ENCODE measurements at places on chromosomes 12 and 14.

- DNase-seq: no peak
Observed at GRCh38 chr12:58919231-58920101, 838 bp downstream of the LRIG3 start.

- DNase-seq: peak; percentile 50
Observed at GRCh38 chr12:121530600-121531355, 50.0 kb downstream of the KDM2B start.

- DNase-seq: no peak
Observed at GRCh38 chr12:85559536-85559935, 276.7 kb downstream of the RASSF9 start.

- no peak for DNase-seq
Observed at GRCh38 chr14:45089813-45090212, 5.9 kb downstream of the PRPF39 start.

GRCh38 chr12:50057896-50058670 is 687 bp downstream of the ASIC1 start:
- no peak for DNase-seq

DNA sequence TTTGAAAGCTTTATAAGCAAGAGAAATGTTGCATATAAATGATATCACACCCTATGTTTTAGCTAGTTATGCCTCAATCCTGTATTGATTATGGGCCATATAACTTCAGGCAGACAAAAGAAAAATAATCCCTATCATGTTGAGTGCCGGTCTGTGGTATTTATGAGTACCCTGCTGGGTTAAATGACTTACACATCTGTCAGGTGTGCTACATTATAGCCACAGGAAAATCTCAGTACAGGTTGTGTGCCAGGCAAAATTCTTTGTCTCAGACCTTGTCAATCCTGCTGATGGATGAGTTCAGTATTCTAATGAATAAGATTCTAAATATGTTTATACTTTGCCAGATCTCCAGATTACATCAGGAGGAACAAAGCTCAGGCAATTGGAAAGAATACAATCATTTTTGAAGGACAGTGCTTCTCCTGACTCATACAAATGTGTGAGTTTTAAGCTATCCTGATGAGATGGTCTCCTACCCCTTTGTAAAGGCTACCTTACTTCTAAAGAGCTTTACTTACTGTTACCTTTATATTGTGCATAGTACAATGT is 109.8 kb upstream of the FOXG1 start:
- no peak for DNase-seq

DNA sequence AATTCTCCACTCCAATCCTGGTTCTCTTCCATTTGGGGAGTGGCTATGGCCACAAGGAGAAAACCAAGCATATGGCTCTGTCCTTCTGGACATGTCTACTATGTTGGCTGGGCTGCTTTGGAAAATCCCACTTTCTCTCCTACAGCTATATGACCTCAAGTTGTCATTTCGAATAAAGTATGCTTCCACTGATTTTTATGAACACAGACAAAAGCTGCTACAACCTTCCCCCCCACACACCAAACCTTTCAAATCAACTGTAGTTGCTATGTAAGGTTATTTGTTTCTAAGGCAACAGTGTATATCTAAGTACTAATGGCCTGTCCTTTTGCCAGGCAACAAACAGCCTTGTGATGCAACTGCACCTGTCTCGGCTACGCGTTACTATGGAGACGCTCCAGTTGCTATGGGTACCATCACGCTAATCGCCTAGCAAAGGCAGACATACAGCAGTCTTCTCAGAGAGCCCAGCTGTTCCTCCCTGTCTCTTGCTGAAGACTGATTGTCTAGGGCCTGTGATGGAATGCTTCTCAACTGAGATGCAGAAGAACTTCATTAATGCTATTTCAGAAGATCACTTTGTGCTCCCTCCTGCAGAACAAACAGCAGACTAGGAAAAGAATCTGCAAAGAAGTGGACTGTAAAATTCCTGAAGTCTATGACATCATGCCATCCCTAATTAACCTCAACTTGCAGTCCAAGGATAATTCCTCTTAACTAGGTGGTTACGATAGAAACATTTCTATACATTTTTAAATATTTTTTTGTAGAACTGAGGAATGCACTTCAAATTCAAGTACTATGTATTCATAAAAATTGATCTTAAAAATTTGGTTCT is 67.6 kb downstream of the FOXN3 start:
- DNase-seq: no peak

- DNase-seq: no peak
Observed at GRCh38 chr12:53696655-53697331, 20.9 kb upstream of the ATP5MC2 start.

DNA sequence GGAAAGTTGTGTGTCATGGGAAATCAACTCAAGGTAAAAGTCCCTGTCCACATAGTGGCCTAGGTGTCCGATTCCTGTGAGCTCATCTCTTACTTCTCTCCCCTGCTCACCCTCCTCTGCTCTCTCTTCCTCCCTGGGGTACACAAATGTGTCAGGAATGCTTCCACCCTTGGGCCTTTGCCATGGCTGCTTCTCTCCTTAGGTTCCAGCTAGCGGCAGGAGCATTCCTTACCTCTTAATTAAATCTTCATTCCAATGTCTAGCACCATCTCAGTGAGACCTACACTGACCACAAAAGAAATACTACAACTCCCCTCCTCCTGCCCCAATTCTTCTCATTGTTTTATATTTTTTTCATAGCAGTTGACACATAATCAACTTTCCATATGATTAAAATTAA is 298.6 kb downstream of the PDZRN4 start:
- DNase-seq: no peak

GRCh38 chr14:51242545-51243490 is 2.8 kb downstream of the TMX1 start:
- DNase-seq: no peak

DNA sequence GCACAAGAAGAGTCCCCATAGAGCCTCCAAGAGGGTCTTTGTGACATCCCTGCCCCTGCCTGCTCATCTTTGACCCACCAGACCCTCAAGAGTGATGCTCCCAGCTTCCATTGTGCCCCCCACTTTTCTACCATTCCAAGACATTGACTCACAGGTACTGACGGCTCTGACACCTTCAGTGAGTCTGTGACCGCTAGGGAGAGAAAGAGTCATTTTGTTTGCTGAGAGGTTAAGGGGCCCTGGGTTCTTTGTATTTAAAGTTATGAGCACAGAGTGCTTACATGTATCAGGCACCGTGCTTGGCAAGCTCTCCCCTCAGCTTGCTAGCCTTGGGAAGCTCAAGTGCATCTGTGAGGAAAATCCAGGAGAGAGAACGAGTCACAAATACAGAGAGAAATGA is 7.1 kb upstream of the KRT82 start:
- no peak for DNase-seq

DNA sequence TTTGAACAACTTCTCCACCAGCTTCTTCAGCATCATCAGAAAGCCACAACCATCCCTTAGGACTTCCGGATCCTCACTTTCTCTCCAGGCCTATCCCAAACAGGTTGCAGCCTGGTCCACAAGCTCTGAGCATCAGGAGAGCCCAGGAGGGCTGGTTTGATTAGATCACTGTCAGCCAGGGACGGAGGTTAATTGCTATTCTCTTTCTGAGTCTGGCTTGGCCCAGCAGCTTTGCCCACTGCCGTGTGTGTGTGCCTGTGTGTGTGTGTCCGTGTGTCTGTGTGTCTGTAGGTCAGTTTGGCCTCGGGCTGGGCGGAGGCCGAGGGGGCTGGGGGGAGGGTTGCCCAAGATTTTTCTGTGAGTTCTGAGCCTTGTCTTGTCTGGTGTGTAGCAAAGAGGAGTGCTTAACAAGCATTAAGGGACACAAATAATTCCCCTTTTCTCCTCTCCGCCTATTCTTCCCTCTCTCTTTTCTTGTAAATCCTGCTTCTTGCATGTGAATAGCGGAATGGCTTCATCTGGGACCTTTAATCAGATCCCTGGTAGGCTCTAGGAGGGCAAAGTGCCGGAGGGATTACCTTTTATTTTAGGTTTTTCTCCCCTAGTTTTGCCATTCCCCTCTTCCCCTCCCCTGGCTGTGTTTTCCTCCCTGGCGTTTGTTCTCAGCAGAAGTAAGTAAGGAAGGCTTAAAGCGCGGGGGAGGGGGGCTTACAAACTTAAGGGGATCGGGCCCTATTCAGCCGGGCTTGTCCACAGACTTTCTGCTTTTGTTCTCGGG is 138.2 kb upstream of the LHX5 start:
- no peak for DNase-seq

DNA sequence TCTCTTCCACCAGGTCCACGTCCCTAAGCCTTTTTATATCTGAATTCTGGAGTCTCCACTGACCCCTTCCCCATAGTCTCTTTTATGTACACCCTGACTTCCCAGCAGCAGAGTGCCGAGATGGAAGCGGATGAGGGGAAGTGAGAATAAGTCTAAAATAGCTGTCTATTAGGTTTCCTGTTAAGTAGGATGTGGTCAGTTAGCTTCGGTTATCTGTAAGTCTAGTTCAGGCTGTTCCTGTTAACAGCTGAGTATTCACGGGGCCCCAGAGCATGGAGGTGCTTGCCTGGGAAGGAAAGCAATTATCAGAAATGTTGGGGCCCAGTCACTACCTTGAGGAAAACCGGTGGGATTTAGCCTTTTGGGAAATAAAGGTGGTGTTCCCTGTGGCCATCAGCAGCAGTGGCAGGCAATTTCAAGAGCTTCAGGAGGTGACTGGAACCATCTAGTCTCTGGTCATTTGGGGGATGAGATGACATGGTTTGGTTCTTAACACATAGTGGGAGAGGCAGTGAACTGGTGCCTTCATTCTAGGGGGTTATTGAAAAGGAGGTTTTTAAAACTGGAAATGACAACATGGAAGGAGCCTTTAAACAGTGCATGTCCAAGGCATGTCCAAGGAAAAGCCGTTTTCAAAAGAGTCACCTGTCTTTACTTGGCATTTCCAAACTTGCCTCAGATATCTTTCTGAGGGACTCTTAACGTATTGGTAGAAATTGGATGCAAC is 21.8 kb downstream of the CHST11 start:
- no peak for DNase-seq

DNA sequence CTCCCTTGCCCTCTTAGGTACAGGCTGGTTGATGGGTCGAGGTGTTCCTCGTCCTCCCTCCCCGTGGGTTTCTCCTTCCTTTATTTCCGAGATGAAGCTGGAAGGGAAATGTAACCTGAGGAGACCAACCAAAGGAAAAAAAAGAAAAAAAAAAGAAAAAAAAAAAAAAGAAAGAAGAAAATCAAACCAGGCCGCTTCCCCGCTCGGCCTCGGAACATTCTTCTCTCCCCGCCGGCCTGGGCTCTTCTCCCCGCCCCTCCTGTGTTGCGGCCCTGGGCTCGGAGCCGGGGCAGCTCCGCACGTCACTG is 1.6 kb upstream of the NFATC4 start:
- DNase-seq: no peak

- no peak for DNase-seq
Observed at GRCh38 chr12:80872053-80872452, 65.7 kb downstream of the LIN7A start.

- no peak for DNase-seq
Observed at GRCh38 chr12:57325395-57325794, 74.4 kb upstream of the STAC3 start.

DNA sequence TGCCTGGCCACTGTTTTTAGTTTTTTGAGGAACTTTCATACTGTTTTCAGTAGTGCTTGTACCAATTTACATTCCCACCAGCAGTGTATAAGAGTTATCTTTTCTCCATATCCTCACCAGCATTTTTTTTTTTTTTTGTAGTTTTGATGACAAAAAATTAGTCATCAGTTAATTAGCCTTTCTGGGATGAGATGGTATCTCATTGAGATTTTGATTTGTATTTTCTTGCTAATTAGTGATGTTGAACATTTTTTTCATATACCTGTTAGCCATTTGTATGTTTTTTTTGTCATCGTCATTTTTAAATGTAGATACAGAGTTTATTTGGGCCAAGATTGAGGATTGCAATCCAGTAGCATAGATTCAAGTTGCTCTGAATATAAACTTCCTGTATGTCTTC is 19.3 kb downstream of the TBC1D15 start:
- no peak for DNase-seq

DNA sequence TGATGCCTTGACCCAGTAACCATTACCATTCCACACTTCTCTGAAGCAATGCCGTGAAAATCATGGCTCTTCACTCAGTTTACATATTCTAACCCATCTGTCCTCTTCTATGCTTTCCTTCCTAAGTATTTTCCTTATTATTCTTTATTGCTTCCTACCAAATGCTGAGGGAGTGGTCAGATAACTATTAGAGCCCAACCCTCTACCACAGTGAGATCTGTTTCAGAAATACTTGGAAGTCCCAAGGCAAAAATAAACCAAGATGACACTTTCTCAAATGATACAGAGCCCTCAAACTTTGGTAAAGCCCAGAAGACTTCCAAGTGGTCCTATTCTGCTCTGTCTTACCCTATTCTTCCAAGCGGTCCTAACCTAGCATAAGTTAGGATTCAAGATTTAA is 68.0 kb downstream of the MED13L start:
- DNase-seq: no peak

DNA sequence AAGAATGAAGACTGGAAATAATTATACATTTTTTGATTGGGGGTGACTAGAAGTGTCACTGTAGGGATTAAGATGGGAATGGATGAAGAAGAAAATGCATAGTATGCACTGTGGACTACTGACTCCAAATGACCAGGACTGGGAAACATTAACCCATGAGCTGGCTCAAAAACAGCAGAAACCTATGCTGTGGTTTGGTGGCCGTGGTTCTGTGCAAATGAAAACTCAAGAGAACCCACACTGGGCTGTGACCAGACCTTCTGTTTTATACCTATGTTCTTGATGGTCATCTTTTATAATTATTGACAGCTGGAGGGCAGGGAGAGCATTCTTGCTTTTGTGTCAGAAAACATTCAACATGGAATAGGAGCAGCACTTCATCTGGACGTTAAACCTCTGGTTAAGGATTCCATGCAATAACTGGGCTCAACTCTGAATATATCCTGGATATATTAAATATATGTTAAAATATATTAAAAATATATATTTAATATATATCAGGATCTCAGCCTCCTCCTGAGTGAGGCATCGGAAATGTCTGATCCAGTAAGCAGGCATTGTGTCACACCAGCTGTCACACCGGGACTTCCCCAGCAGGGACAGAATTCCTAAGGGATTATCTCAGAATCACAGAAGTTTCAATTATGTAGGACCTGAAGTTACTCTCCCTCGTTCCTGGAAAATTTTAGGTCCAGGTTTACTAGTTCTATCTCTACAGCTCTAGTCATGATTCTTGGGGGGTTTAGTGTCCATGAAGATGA is 48.5 kb downstream of the BBS10 start:
- no peak for DNase-seq

- DNase-seq: no peak
Observed at GRCh38 chr12:107450541-107450940, 235.1 kb upstream of the PWP1 start.

DNA sequence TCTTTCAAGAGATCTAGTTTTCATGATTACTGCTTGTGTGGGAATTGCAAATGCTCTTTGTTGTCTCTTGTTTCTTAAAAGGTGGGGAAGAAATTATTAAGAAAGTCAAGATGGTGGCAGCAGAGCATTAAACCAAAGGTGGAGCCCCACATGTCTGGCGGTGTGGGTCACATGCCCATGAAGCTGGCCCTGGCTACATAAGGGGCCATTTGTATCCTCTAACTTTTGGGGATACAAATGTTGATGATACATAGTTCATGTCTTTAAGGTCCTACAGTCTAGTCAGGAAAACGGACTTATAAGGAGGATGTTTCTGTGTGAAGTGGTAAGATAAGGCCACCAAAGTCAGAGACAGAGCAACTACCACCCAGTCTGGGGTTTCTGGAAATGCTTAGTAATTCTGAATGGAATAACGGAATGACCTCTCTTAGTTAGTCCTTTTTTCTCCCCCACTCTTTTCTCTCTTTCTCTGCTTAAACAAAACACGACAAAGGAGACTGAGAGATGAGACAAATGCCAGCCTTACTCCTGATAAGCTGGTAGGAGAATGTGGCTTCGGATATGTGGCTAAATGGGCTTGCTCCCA is 39.9 kb upstream of the PTHLH start:
- no peak for DNase-seq

GRCh38 chr12:546920-547845 is 87.4 kb downstream of the B4GALNT3 start:
- peak; percentile 79 for DNase-seq
